ENCODE measurements at places on chromosomes 3 and 15.

GRCh38 chr15:63156755-63157117, 541 bp downstream of the RPS27L start:
- DNase-seq, result no peak

DNA sequence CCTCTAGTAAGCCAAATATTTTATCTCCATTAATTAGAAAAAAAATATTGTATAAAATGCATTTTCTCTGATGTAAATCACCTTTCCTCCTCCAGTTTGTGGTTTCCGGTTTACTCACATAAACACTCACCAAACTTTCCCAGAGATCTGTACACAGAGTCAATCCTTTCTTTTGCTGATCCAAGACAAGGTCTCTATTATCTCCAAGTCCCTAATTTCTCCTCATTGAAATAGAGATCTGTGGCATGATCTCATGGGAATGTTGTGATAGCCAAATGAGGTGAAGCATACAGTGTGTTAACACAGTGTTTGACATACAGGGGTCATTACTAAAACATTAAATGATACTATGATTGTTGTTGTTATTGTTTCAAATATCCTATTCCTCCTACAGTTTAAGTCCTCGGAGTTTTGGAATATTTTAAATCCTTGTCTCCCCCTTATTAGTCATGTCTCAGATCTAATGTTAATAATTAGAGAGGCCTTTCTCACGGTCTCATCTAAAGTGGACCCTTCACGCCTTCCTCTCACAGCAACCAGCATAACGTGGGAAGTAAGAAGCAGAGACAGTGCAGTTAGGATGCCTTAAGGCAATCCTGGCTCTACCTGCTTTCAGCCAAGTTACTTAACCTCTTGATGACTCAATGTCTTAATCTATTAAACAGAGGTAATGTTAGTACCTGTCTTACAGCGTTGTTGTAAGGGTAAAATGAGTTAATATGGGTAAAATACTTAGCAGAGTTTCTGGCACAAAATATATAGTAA, 333.3 kb downstream of the GRM7 start:
- DNase-seq, result no peak

DNA sequence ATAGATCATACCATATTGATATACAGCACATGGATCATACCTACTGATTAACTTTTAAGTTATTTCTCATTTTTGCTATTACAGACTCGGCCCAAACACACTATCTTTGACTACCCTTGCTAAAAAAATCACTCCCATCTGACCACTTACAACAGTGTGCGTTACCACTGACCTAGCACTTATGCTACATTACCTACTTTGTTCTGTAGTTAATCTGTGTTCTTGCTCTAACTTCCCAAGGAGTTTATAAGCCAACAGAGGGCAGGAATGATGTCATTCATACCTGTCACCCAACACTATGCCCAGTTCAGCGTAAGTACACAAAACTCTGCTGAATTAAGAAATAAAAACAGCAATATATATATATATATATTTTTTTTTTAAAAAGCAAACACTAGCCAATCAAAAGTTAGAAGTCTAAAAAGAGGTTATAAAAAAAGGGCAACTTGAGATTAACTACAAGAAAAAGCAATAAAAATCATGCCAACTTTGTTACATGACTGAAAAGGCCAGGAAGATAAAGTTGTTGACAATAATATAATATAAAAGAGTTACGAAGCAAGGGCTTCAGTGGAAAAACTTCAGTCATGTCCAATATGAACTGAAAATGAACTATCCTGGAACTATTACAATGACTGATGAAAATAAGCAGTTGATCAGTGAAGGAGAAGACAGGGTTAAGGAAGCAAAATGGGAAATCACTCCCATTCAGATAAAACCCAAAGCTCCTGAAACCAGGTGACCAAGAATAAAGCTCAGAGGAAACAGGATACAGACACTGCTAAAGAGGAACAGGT, 33.6 kb downstream of the EDC3 start:
- no peak for DNase-seq

DNA sequence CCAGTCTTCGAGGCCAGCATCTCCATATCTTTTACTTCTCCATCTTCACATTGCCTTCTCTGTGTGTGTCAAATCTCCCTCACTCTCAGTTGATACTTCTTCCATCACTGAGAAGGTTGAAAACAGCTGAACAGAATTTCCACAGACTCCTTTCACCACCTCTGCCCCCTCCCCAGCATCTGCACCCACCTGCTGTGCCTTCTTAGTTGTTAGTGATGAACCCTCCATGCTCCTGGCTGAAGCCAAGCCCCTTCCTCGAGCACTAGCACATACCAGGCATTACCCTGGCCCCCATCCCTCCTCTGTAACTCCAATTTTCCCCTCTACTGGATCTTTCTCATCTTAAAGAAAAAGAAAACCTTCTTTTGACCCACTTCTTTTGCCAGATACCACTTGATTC, 27.8 kb upstream of the ESYT3 start:
- DNase-seq, result no peak

- DNase-seq, result no peak
These were observed 20.3 kb upstream of the LPP start for GRCh38 chr3:188133646-188134045.

DNA sequence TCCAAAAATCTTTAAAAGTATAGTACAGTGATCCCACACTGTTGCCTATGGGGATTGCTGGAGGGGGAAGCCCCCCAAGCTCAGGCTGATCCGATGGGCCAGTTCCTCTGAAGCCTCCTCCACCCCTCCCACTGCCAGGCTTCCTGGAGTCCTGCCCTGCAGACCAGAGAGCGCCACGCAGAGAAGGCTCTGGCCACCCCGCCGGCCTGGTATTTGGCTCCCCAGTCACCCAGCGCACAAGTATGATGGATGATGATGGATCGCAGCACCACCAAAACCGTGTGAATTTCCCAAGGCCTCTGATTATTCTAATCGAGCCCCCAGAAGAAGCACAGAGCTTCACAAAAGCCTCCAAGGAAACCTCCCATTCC, 259.0 kb downstream of the MECOM start:
- no peak for DNase-seq

DNA sequence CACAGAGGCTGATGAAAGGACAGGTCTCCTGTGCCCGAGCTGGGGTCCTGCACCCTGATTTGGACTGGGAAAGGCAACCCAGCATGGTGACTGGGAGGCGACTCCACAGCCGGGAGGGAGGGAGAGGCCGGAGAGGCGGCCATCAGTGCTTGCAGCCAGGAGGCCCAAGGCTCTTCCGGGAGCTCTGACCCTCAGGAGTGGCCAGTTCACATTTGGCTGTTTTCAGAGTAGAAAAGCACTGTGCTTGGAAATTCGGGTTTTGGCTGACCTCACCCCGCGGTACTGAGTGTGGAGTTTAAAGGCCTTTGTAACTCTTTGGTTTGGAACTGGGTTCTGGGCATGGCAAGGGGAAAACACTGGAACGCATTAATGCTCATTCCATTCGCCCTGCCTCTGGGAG, 31.9 kb downstream of the SMAD6 start:
- DNase-seq, result no peak

GRCh38 chr15:85383470-85384148, 3.2 kb downstream of the AKAP13 start:
- no peak for DNase-seq

GRCh38 chr3:178085817-178086123, 450.5 kb upstream of the KCNMB2 start:
- DNase-seq, result no peak

DNA sequence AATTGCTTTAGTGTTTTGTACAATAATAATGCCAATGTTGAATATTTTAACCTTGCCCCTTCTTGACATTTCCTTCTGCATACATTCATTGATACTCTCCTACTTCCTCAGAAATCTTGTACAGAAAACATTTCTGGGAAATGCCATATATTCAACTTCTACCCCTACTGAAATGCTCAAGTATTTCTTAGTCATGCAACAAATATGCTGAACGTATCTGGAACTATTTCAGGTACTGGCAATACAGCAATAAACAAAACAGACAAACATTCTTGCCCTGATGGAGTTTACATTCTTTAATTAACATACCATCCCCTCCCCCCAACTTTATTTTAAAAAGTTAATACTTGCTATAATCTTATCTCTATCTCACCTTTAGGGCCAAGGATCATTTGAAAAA, 147.2 kb downstream of the STAG1 start:
- no peak for DNase-seq

DNA sequence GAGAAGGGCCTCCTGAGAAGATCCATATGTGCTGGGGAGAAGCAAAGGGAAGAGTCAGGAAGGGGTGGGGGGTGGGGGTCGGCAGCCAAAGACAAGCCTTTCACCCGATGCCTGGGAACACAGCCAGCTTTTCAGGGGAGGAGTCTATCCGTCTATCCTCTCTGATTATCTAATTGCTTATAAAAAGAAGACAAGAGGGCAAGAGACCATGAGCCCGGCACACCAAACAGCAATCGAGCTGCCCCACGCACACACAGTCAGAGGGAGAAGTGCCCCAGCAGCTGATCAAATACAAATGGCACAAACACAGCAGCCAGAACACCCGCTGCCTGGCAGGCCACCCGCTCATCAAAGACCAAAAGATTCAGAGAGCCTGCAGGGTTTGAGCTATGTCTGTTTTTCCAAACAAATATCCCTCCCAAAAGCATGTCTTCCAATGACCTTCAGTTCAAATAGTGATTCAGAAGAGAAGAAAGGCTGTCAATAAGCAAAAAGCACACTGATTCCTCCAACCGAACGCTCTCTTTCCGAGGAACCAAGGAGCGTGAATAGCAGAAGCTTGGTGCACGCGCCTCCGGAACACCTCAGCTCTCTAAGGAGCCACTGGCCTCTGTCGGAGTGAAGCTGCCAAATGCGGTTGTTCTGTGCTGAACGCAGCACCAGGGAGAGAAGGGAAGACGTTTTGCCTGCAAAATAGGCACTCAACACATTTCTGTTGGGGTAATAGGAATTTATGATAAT, 419.2 kb downstream of the OCA2 start:
- no peak for DNase-seq

GRCh38 chr3:57951066-57951882, 56.9 kb upstream of the FLNB start:
- no peak for DNase-seq

DNA sequence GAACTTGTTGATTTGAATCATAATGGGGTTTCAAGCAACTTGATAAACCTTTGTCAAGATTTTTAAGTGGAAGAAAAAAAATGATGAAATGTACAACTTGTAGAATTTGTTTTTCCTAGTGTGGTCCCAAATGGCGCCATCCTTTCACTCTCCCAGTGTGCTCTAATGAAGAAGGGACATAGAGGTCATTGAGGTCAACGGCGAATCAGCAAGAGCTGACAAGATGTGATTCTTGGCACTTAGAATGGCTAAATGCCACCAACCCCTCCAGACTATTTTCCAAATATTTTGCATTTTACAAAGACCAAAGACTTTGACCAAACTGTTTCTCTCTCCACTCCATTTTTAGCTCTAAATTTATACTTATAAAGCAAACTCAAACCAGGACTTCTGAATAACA, 320.2 kb upstream of the MME start:
- DNase-seq, result no peak

- no peak for DNase-seq
These were observed 193.1 kb upstream of the ADAMTS9 start for GRCh38 chr3:64880916-64881315.
